ENCODE measurements at places on chromosomes 2 and 18. TPM values are rescaled to one million over a fixed set of nuclear protein-coding genes. Genes with fewer than 3 reads are reported as not detected.

The TTC21B gene
- total RNA-seq, result 4.6 TPM

The ARHGEF4 gene
- total RNA-seq, result 7.5 TPM

The ARHGAP25 gene
- total RNA-seq, result 0.22 TPM

The UGT1A3 gene
- total RNA-seq, result 0.13 TPM

The MZT2B gene
- total RNA-seq, result 454 TPM

The HRH4 gene
- total RNA-seq, result not detected

The CRYGC gene
- not detected for total RNA-seq

The SLC30A3 gene
- total RNA-seq, result 3.4 TPM

Data from A549 treated with CpdA at 1 μM for 4 hours (cell line).